ENCODE measurements at places on chromosomes 1 and 21.
A peak's percentile ranks its signal among the peaks of the same experiment; 100 is the strongest.

DNA sequence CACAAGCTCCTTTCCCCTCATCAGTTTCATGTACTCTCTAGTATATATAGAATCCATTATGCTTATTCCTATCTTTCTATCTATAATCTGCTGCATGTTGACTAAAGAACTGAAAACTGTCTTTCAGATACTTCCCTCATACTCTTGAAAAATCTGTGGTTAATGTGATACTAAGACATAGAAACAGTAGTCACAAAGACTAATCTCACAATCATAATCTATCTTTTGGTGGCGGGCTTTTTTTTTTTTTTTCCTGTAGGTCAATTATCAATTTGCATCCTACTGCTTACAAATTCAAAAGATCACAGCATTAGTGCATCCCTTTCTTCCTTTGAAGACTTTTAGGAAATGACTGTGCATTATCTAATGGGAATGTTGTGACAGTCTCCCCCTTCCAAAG is 4.7 kb downstream of the UBR4 start:
- DNase-seq, result no peak

DNA sequence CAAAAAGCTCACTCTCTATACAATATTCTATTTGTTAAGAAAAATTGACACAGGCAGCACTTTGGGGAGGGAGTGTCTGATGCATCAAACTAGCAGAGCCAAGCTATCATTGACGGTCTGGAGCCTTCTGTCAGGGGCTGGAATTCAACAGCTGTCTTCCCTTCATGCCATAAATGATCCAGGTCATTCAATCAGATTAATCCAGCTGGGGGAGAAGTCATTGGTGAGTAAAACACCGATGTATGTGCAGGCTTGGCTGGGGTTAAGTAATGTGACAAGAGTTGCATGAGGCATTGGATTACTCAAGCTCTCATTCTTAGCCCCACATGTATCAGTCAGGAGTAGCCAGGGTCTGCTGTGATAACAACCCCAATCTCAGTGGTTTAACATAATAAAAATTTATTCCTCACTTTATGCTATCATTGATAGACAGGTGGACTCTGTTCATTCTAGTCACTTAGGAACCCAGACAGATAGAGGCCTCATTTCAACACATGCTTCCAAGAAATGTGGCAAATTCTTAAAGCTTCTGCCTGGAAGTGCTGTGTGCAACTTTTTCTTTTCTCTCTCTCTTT is 118.1 kb upstream of the GADD45A start:
- DNase-seq, result no peak

GRCh38 chr1:200437556-200438203 is 27.8 kb upstream of the ZNF281 start:
- no peak for DNase-seq

DNA sequence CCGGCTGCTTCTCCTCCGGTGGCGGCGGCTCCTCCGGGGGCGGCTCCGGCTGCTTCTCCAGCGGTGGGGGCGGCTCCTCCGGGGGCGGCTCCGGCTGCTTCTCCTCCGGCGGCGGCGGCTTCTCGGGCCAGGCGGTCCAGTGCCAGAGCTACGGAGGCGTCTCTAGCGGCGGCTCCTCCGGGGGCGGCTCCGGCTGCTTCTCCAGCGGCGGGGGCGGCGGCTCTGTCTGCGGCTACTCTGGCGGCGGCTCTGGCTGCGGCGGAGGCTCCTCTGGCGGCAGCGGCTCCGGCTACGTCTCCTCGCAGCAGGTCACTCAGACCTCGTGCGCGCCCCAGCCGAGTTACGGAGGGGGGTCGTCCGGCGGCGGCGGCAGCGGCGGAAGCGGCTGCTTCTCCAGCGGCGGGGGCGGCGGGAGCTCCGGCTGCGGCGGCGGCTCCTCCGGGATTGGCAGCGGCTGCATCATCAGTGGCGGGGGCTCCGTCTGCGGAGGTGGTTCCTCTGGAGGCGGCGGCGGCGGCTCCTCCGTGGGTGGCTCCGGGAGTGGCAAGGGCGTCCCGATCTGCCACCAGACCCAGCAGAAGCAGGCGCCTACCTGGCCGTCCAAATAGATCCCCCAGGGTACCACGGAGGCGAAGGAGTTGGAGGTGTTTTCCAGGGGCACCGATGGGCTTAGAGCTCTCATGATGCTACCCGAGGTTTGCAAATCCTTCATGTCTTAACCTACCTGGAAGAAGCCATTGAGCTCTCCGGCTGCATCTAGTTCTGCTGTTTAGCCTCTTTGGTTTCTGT is 2.0 kb downstream of the LORICRIN start:
- no peak for DNase-seq

- DNase-seq, result no peak
Measured at GRCh38 chr1:235972311-235972689, 92.6 kb downstream of the NID1 start.

DNA sequence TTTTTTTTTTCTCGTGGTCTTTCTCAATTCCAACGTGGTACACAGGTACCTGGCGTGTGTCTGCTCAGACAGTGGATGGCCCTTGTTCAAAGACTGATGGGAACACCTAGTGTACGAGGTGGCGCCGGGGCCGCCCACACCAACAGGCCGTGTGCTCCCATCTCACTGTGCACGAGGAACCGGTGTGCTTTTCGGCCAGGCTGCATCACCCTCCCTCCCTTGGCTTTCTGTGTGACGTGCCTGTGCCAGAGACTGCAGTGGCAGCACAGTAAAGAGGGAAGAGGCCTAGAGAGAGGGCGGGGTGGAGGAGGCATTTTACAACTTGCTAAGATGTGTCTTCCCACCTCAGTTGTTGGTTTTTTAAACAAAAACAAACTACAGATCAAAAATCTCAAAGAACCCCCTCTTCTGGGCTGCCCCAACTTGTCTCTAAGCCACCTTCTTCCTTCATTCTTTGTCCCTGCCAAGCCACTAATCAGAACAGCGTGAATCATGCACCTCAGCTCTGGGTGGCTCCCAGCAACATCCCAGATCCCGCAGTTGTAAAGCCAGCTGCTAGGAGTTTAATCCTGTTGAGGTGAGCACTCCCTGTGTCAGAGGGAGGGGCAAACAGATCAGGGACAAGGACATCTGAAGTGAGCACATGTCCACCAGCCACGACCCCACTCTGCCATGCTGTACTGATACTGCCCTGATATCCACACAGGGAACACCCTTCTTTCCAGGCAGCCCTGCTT is 20.7 kb downstream of the IRF2BP2 start:
- DNase-seq, result no peak

GRCh38 chr1:240927821-240928220 is 315.9 kb upstream of the GREM2 start:
- no peak for DNase-seq

- DNase-seq, result no peak
Measured at GRCh38 chr1:59089922-59090457, 206.9 kb upstream of the FGGY start.

GRCh38 chr1:243414152-243414494 is 158.3 kb downstream of the SDCCAG8 start:
- no peak for DNase-seq

GRCh38 chr21:14120091-14120734 is 90.5 kb downstream of the LIPI start:
- DNase-seq, result no peak

DNA sequence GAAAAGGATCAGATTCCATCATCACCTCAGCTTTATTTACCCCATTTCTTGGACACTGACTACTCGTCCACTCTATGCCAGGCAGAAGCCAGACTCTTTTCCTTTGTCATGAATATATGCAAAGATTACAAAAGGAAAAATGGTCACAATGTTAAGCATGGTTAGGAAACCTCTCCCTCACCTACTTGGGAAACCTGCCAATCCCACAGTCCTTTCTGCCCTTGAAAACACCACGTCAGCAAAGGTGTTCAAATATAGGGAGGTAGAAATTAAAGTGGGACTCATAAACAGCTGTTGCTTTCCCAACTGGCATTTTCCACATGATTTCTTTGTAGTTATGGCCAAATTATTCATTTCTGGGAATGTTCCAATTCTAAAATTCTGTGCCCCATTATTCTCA is 16.2 kb upstream of the ATP13A2 start:
- DNase-seq, result no peak

DNA sequence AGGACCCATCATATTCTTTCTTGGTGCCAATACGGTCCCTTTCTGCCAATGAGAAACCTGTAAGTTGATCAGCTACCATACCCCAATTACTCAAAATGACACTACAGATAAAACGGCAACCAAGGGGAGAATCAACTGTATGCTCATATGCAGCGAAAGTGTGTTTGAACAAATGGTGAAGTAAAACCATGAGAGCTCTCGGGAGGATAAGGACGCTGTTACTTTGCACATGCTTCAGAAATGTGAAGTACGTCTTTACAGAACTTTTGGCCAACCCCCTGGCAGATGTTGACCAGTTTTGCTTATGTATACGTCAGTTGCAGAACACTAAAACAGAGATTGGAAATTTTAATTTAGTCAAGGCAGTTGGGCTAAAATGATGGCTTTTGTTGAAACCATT is 79.6 kb downstream of the PROX1 start:
- no peak for DNase-seq

- DNase-seq, result no peak
Measured at GRCh38 chr1:209920844-209921243, 17.2 kb upstream of the SYT14 start.

- DNase-seq, result no peak
Measured at GRCh38 chr1:31786366-31787060, 22.4 kb upstream of the ADGRB2 start.

DNA sequence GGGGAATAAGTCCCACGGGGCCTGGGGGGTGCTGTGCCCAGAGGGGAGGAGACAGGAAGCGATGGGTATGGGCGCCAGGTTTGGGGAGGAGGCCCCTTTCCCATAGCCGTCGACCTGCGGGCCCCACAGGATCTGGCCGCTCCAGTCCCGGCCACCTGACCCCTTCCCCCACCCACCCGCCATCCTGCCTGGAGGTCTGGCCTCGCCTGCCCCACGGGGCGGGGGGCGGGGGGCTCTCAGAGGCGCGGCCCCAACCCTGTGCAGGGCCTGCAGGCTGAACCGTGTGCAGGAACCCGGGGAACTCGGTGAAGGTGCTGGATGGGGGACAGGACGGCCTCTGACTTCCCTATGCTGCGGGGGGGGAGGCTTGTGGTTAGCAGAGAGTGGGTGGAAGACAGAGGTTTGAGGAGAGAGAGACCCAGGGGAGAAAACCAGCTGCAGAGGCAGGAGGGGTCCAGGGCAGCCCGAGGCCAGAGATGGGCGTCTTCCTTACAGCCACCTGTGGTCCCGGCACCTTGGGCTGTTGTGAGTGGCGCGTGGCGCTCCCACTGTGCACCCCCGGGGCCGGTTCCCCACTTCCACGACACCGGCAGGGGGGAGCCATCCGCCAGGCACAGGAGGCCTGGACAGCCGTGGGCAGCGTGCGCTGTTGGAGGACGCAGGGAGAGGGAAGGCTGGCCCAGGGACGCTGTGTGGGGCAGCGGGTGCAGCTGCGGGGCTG is 2.5 kb upstream of the TNFRSF18 start:
- DNase-seq, result no peak

- DNase-seq, result no peak
Measured at GRCh38 chr21:38492007-38492406, 6.3 kb downstream of the ERG start.

GRCh38 chr1:54805466-54805865 is 4.3 kb upstream of the TTC22 start:
- no peak for DNase-seq

DNA sequence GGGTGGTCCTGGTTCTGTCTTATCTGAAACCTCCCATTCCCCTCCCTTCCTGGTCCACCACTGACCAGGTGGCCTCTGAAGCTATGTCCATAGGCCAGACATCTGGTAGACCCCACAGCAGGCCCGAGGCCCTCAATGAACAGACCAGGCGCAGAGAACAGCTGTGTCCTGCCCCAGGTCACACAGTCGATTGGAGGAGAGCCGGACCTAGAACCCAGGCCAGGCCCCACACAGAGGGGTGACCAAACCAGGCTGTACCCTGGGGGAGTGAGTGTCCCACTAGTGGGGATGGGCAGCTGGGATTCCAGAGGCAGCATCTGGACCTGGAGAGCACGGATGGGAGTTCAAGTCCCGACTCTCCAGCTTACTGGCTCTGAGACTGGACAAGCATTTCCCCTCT is 29.2 kb downstream of the RNU1-1 start:
- no peak for DNase-seq

DNA sequence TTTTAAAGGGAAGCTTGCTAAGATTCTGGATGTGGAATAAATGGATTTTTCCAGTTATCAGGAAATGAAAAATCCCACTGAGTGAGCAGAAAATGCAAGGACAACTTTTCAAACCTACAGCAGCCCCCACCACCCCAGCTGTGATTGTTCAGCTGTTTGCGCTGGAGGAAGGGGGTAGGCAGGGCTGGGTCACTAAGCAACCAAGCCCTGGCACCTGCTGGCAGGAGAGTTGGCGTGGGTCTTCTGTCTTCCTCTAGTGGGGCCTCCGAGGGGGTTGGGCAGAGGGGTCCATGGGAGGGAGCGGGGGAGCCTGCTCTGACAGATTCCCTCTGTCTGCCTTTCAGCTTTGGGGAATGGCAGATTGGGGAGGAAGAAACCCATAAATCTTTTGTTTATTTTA is 45.3 kb downstream of the EIF2D start:
- DNase-seq, result no peak

DNA sequence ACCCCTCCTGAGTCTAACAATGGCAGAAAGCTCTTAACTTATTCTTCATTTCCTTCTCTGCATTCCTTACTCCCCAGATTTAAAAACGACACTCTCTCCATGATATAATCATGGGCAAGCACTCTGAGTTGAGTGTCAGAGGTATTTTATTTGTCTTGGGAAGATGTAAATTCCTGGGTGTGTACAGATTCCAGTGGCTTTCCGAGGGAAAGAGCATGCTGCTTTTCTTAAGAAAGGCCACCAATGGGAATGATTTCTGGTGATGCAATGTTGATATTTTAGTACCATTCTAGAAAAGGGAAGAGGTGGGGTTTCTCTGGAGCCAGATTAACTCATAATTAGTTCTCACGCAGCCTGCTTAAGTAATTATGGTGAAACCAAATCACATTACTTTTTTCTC is 47.8 kb upstream of the BTG3 start:
- no peak for DNase-seq

DNA sequence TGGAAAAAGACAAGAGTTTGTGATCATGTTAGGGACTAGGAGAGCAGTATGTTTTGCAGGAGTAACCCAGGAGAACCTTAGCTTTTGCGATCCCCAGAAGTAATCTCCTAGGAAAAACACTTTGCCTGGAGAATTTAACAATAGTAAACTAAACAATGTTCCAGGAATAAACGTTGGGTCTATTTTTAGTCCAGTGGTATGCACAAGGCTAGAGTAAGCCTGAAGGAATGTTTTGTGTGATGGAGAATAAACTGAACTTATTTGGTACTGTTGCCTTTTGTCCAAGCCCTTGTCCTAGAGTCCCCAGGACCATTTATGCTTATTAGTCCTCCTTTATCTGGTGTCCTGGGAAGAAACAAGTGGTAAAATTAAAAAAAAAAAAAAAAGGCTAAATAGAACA is 28.7 kb upstream of the RGS5 start:
- DNase-seq, result peak; percentile 15

GRCh38 chr1:42429603-42430002 is 26.2 kb downstream of the ZMYND12 start:
- no peak for DNase-seq

- DNase-seq, result peak; percentile 13
Measured at GRCh38 chr1:48916130-48917069, 139.7 kb upstream of the BEND5 start.

- DNase-seq, result no peak
Measured at GRCh38 chr1:7921796-7922195, 18.8 kb downstream of the TNFRSF9 start.

- DNase-seq, result no peak
Measured at GRCh38 chr1:24109686-24110475, 2.1 kb downstream of the MYOM3 start.

- no peak for DNase-seq
Measured at GRCh38 chr21:34197561-34197960, 124.2 kb downstream of the MRPS6 start.

- no peak for DNase-seq
Measured at GRCh38 chr1:202452508-202452907, 104.0 kb downstream of the PPP1R12B start.

Measured in smooth muscle cell of the brain vasculature (primary cell).